ENCODE measurements at places on chromosomes 11 and 22.

DNA sequence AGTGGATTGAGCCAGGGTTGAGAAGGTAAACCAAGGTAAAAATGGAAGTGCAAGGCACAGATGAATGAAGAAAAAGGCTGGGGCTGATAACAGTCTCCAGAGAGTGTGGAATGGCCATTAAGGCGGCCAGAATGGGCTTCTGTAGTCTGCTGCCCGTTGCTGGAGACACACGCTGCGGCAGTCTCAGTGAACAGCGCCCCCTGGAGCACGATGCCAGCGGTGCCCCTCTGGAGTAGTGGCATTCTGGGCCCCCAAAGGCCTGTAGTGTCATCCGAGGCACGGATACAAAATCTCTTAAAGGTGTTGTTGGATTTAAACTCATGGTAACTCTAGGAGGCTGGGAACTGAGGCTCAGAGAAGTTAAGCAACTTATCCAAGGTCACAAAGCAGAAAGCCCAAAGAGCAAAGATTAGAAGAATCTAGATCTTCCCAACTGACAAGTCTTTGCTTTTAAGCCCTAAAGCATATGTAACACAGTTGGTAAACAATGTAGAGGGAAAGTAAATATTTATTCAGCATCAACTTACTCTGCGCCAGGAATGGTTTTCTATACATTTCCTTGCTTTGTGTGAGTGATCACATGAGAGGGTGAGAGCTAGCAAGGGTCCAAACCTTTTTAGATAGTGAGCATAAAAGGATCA is 18.2 kb downstream of the KCNJ1 start:
- DNase-seq = peak; percentile 69

- peak; percentile 77 for DNase-seq
Measured at GRCh38 chr11:11028017-11028692, 170.3 kb upstream of the ZBED5 start.

- no peak for DNase-seq
Measured at GRCh38 chr11:69515271-69516245, 34.1 kb downstream of the LINC01488 start.

- peak; percentile 88 for DNase-seq
Measured at GRCh38 chr11:355581-356458, 13.5 kb upstream of the B4GALNT4 start.

- no peak for DNase-seq
Measured at GRCh38 chr22:41009222-41009948, 58.2 kb downstream of the RBX1 start.

DNA sequence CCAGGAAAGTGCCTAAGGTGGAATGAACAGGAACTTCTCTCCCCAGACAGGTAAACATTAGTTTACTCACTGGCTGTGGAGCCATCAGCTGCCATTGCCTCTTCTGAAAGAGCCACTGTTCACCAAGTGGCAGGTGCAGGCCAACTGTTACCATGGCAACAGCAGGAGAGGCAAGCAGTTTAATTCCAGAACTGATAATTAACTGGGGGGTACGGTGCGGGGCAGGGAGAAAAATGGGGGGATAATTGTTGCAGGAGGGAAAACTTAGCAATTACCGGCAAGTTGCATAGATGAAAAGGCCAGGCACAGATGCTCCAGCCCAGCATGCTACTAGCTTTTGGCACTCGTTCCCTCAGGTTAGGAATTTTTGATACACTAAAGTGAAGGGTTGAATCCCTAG is 85.1 kb downstream of the TRIM44 start:
- DNase-seq = no peak

DNA sequence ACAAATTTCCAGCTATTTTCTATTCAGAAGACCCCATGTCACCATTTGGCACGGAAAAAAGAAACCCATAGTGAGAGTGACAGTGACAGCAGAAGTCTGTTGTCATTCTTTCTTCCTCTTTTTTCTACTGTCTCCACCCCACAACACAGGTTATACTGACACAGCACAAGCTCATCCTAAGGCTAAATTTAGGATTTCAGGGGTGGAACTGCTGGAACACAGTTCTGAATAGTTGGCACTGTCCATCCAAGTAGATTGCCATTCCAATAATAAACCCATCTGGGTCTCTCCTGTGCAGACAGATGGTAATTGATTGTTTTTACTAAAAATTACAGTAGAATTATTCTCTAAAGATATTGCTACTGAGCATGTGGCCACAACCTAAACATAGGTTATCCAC is 95.2 kb upstream of the C11orf87 start:
- DNase-seq = no peak

DNA sequence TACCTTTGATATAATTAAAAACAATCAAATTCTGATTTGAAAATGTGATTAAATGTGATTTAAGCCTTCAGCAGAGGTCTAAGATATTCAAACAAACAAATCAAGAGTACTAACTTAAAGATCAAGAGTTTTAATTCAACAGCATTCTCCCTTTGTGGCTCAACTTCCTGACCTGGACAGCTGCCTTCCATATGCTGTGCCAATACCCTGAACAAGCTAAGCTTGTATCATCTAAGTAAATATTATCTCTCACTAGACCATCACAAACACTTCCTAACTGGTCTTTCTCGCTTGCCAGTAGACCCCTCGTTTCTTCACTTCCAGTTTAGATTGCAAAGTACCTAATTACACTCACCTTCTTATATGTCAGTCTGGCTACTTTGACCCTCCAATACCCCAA is 35.9 kb upstream of the P4HA3 start:
- no peak for DNase-seq

- no peak for DNase-seq
Measured at GRCh38 chr22:39142088-39142680, 10.3 kb downstream of the CBX7 start.

- no peak for DNase-seq
Measured at GRCh38 chr11:122159861-122160260, 43.8 kb upstream of the BLID start.

DNA sequence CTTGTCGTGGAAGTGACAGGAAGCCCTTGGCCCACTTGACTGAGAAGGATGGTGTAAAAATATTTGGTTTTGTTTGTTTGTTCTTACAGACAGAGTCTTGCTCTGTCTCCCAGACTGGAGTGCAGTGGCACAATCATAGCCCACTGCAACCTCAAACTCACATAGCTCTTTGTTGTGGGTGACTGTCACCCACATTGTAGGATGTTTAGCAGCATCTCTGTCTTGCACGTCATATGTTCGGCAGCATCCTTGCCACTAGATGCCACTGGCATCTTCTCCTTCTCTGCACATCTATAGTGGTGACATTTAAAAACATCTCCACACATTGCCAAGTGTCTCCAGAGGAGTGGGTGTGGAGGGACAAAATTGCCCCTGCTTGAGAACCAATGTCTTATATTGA is 56.8 kb downstream of the PRR5L start:
- peak; percentile 43 for DNase-seq

DNA sequence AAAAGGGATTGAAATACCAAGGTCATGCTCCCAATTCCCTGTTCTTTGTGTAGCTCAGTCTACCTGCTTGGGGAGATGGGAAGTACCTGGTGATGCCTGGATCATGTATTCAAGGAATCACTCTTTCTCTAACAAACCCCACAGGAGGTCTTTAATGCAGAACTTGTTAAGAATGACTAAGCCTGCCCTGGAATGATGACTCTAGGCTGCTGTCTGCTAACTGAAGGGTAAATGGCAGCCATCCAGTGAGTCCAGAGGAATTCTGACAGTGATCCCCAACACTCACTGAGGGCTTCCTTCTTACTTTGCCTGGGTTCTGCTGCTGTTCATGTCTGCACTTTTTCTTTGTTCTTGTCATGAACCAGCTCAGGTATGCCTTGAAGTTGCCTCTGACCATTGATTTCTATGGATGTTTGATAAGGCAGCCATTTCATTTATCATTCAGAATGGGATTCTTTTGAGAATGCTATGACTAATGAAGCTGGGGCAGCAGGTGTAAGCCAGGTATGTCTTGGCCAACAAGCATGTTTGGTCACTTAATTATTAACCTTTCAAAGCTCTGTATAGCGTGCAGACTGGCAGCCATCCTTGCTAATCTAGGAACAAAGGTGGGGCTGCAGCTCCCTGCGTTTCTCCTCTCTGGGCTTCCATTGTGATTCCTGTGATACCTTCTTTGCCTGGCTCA is 11.4 kb downstream of the PRSS23 start:
- DNase-seq = no peak

DNA sequence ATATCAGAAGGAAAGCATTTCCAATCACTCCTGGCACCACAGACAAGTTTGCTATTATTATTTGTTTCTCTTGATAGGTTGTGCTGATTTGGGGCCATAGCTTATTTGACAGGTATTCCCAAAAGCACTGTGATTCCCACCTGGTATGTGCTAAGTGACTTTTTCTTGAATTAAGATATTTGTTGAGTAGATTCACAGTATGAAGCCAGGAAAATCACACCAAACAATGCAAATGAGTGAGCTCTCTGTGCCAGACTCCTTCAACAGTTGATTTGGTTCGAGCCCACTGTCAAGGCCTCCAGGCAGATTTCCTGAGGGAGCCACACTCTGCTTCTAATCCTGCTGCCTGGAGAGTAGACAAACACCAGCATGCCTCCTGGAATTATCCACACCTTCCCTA is 253.0 kb upstream of the POU2AF2 start:
- DNase-seq = no peak

- no peak for DNase-seq
Measured at GRCh38 chr11:97965849-97966646, 1054.7 kb upstream of the CNTN5 start.

DNA sequence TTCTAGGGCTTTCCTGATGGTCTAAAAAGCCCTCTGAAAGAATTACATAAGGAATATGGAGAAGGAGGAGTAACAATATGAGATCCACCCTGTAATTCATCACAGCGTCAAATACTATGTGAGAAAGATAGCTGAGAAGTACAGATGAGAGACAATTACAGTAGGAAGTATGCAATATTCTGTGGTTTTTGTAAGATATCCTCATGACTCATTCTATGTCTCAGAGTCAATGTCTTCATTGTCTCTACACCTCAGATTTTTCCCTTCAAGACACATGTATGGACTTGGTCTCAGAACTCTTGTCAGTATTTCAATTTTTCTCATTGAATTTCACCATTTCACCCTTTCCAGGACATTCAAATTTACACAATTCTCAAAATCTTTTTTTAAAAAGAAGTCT is 343.3 kb upstream of the CTSC start:
- DNase-seq = no peak

DNA sequence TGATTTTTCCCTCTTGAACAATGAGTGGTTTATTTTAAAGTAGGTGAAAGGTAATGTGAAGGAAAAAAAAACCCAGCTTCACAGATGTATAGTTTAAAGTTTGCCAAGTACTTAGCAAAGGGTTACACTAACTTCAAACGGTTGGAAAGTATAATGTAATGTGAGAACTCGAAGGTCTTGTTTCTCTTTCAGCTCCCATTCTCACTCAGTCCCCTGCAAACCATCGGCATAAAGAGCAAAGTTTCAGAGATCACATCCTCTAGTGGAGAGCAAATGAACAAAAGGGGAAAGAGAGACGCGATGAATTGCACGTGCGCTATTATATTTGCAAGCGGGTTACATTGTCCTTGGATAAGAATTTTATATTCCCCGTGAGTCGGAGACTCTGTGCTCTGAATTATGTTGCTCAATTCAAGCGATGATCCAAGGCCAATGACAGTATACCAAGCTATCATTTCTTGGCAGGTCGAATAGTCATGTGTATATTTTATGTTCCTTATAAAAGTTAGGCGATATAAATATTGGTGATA is 37.6 kb upstream of the BIRC3 start:
- no peak for DNase-seq

GRCh38 chr11:79312617-79313529 is 128.0 kb downstream of the TENM4 start:
- DNase-seq = no peak

DNA sequence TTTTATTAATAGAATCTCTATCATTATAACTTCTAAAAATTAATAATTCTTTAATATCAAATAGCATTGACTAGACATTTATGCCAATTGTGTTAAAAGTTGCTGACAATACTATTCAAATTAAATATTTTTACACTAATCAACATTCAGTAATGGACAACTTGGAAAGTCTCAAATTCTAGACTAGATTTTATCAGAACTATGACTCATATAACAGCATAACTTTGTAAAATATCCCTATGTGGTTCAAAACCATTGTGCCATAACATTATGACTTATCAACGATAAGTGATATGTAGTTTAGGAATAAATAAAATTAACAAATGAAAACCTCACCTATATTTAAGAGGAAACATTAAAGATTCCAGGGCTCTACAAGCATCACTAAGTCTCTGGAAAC is 291.8 kb downstream of the SBF2 start:
- DNase-seq = no peak

DNA sequence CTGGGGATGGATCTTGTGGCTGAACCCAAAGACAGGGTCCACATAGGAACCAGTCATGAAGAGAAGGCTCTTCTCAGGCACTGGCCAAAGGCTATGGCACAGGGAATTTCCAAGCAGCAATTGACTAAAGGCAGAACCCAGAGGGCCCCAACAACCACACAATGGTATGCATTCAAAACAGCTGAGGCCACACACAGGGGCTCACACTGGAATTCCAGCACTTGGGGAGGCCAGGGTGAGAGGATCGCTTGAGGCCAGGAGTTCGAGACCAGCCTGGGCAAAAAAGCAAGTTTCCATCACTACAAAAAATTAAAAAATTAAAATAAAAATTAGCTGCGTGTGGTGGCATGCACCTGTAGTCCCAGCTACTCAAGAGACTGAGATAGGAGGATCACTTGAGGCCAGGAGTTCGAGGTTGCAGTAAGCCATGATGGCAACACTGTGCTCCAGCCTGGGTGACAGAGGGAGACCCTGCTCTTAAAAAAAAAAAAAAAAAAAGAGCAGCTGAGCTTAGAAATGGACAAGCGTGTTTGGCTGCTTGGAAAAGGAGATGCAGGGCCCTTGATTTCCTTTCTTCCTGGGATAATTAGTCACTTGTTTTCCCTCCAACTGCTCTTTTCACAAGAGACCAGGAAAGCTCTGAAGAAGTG is 44.6 kb downstream of the MYH9 start:
- no peak for DNase-seq

DNA sequence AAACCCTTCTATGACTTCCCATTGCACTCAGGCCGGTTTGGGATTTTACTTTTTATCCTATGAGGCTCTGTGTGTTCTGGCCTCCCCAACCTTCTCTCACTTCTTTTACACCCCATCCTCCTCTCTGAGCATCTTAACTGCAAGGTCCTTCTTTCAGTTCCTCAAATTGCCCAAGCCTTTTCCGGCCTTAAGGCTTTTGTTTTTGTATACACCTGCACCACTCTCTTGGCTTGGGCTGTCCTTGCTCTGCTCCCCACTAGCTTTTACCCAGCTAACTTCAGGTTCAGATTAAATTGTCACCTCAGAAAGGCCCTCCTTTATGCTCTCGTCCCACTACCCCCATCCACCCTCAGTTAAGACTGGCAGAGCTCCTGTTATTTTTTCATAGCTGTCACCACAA is 55.5 kb downstream of the FAM83F start:
- no peak for DNase-seq
